Psoas muscle (tissue), 8 donors: ENCODE measurements at places on chromosomes 11 and 22. TPM values are rescaled to one million over a fixed set of nuclear protein-coding genes. Genes with fewer than 3 reads are reported as not detected.

The PDGFD gene
- polyA plus RNA-seq, result 1.8 TPM

DNA sequence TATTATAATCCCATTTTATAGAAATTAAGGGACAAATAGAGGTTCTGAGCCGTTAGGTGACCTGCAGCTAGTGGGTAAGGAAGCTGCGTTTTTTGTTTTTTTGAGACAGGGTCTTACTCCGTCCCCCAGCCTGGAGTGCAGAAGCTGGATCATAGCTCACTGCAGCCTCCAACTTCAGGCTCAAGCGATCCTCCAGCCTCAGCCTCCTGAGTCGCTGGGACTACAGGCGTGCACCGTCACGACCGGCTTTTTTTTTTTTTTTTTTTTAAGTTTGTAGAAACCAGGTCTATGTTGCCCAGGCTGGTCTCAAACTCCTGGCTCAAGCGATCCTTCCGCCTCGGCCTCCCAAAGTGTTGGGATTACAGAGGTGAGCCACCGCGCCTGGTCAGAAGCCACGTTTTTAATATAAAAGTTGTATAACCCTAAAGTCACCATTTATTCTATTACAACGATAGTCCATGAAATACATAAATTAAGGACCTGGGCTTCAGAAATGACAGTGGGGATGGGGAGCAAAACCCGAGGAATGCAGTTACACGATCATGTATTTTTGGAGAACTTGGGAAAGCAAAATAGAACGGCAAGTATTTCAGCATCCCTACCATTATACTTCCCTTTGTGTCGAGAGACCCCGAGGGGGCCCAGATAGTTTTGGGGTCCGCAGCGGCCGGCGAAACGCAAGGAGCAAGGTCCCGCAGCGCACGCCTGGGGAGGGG is 638 bp downstream of the SAAL1 start:
- H3K27me3 ChIP-seq, result no peaks in the 10 kb centered on the region
- peak overlapping the region; percentile 73 for H3K27ac ChIP-seq
- peak overlapping the region; percentile 92 for H3K4me3 ChIP-seq
- DNase-seq, result no peak

The C11orf97 gene
- polyA plus RNA-seq, result 0.06 TPM

- peak overlapping the region; percentile 91 for H3K27ac ChIP-seq
- no peak for DNase-seq
- peaks cover 84% of the 10 kb centered on the region for H3K4me1 ChIP-seq
- no peaks in the 10 kb centered on the region for H3K36me3 ChIP-seq
These were observed 3.0 kb downstream of the C11orf52 start for GRCh38 chr11:111921541-111922230.

DNA sequence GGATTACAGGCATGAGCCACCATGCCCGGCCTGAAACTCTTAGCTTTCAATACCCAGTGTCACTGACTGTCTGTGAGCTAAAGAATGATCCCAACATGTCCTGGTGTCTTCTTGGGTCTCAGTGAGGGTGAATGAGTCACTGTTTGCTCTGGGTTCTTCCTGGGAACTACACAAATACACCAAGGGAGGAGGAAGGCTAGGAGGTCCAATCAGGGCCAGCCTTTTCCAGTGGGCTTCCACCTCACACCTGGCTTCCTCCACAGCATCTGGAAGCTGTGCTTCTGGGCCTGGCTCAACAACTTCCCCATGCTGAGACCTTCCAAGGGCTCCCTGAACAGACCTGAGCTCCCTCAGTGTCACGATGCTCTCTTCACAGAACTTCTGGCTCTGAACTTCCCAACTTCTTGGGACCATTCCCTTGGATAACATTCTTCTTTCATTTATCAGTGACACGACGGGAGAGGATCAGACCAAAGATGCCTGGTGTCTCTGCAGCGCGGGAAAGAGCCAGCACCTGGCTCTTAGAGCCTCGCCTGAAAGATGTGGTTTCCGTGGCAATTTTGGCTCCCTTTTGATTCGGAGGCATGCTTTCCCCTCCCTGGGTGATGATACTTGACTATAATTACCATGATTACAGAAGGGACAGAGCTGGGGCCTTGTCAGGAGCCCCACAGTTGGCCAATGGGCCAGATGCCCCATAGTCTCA is 22.3 kb upstream of the CHRM4 start:
- H3K4me3 ChIP-seq, result no peak overlapping the region
- no peaks in the 10 kb centered on the region for H3K27me3 ChIP-seq
- DNase-seq, result no peak
- H3K4me1 ChIP-seq, result no peaks in the 10 kb centered on the region
- H3K27ac ChIP-seq, result no peak overlapping the region

- H3K27me3 ChIP-seq, result no peaks in the 10 kb centered on the region
- peaks cover 79% of the 10 kb centered on the region for H3K36me3 ChIP-seq
- no peak overlapping the region for H3K27ac ChIP-seq
These were observed 59.1 kb downstream of the PDHX start for GRCh38 chr11:34975482-34975881.
